Central memory CD8-positive, alpha-beta T cell (primary cell): ENCODE measurements at places on chromosomes 6 and 20.

- no peak for DNase-seq
- no peaks in the 10 kb centered on the region for H3K27me3 ChIP-seq
- no peak overlapping the region for H3K4me3 ChIP-seq
- H3K27ac ChIP-seq = peak overlapping the region; percentile 90
- H3K36me3 ChIP-seq = peaks cover 31% of the 10 kb centered on the region
These were observed 20.8 kb downstream of the OR2B2 start for GRCh38 chr6:27891320-27891875.

- no peaks in the 10 kb centered on the region for H3K27me3 ChIP-seq
- H3K4me1 ChIP-seq = peaks cover 17% of the 10 kb centered on the region
- no peak overlapping the region for H3K4me3 ChIP-seq
These were observed 52.3 kb upstream of the IFNGR1 start for GRCh38 chr6:137271245-137272183.

DNA sequence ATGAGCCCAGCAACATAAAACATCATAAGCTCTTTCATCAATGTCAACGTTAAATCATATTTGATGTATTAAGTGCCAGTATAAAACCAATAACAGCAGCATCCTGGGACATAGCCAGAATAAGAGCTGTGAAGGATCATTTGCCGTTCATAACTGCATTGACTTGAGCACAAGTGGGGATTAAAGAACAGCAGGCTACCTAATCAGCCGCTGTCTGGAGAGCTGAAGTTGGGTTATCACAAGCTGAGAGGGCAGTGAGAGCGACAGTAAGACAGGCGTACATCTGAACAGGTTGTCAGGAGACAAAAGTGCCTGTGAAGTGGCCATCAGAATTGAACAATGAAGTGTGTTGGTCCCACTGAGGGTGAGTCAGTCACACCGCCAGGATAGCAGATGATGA, 269.6 kb downstream of the GRIK2 start:
- H3K36me3 ChIP-seq = no peaks in the 10 kb centered on the region
- H3K4me3 ChIP-seq = no peak overlapping the region
- no peaks in the 10 kb centered on the region for H3K4me1 ChIP-seq
- no peak overlapping the region for H3K27ac ChIP-seq
- H3K27me3 ChIP-seq = peaks cover 8% of the 10 kb centered on the region

- no peak for DNase-seq
- no peak overlapping the region for H3K27ac ChIP-seq
- H3K27me3 ChIP-seq = no peaks in the 10 kb centered on the region
- no peak overlapping the region for H3K4me3 ChIP-seq
- H3K36me3 ChIP-seq = no peaks in the 10 kb centered on the region
These were observed 84.9 kb downstream of the TIAM2 start for GRCh38 chr6:155079985-155080452.

DNA sequence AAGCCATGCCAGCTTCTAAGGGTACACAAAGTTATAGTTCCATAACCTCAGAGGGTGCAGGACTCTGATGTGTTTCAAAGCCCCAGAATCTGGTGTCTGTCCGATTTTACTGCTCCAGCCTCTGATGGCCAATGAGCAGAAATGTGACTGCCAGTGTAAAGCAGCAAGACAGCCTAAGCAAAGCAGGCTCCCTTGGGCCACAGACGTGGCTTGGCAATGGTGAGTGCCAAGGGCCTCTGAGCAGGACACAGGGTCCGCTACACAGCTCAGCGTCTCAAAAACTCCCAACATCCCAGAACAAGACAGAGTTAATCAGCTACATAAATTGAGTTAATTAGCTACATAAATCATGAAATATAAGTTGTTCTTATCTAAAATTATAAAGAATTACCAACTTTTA, 69.2 kb downstream of the PCSK2 start:
- no peaks in the 10 kb centered on the region for H3K4me1 ChIP-seq
- no peak overlapping the region for H3K4me3 ChIP-seq
- no peaks in the 10 kb centered on the region for H3K36me3 ChIP-seq
- no peak overlapping the region for H3K27ac ChIP-seq

- H3K27me3 ChIP-seq = peaks cover 29% of the 10 kb centered on the region
- no peaks in the 10 kb centered on the region for H3K36me3 ChIP-seq
- no peak overlapping the region for H3K4me3 ChIP-seq
- H3K27ac ChIP-seq = no peak overlapping the region
These were observed 248.9 kb upstream of the FOXQ1 start for GRCh38 chr6:1062786-1063545.

DNA sequence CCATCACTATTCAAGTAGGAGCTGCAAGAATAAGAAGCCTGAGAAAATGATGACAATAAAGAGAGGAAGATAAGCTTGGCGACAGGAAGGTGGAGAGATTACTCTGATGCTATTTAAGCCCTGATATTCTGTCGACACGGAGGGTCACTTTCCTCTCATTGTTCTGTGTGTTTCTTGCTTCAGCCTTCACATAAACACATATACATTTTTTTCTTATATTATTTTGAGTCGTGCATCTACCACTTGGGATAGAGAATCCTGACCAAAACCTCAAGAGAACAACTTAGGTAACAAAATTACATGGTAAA, 10.5 kb downstream of the PTCHD4 start:
- no peak overlapping the region for H3K4me3 ChIP-seq
- H3K27ac ChIP-seq = no peak overlapping the region
- H3K27me3 ChIP-seq = no peaks in the 10 kb centered on the region
- no peaks in the 10 kb centered on the region for H3K36me3 ChIP-seq
- no peak for DNase-seq
- H3K4me1 ChIP-seq = no peaks in the 10 kb centered on the region

GRCh38 chr6:49969605-49970004, at the start of gene DEFB113:
Gene DEFB113, minus strand, starts transcription at chr6:49969625. Its CDS starts 0 bp downstream, at chr6:49969625.
- no peak for DNase-seq
- H3K36me3 ChIP-seq = no peaks in the 10 kb centered on the region
- no peaks in the 10 kb centered on the region for H3K4me1 ChIP-seq
- H3K27ac ChIP-seq = no peak within 1 kb of the TSS
- no peaks in the 10 kb centered on the region for H3K27me3 ChIP-seq

DNA sequence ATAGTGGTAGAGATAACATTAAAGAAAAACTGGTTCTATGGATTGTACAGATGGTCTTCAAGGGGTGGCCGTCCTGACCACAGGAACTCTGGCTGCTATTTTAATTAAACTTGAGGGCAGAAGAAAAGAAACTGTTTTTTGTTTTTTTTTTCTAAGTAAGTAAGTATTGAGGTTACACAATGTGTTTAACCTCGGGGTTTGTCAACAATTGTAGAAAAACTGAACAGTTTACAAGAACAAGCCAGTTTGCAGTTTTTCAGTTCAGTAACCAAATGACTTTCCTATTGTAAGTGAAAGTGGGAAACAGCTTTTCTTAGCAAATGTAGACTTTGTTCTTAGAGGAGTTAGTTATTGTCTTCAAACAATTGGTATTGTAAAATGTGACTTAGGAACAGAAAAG, 77.0 kb downstream of the PLCB1 start:
- no peak overlapping the region for H3K27ac ChIP-seq
- no peak for DNase-seq
- no peaks in the 10 kb centered on the region for H3K27me3 ChIP-seq
- peaks cover 5% of the 10 kb centered on the region for H3K36me3 ChIP-seq

- no peak for DNase-seq
- H3K4me1 ChIP-seq = peaks cover 5% of the 10 kb centered on the region
- no peak overlapping the region for H3K4me3 ChIP-seq
- H3K27me3 ChIP-seq = peaks cover 14% of the 10 kb centered on the region
- H3K36me3 ChIP-seq = peaks cover 2% of the 10 kb centered on the region
These were observed 99.1 kb upstream of the PRDM1 start for GRCh38 chr6:105986998-105987397.

- H3K27me3 ChIP-seq = no peaks in the 10 kb centered on the region
- DNase-seq = no peak
- H3K4me1 ChIP-seq = peaks cover 82% of the 10 kb centered on the region
- H3K4me3 ChIP-seq = peak overlapping the region; percentile 54
- peak overlapping the region; percentile 33 for H3K27ac ChIP-seq
These were observed 34.9 kb downstream of the ELOVL5 start for GRCh38 chr6:53313784-53314400.

DNA sequence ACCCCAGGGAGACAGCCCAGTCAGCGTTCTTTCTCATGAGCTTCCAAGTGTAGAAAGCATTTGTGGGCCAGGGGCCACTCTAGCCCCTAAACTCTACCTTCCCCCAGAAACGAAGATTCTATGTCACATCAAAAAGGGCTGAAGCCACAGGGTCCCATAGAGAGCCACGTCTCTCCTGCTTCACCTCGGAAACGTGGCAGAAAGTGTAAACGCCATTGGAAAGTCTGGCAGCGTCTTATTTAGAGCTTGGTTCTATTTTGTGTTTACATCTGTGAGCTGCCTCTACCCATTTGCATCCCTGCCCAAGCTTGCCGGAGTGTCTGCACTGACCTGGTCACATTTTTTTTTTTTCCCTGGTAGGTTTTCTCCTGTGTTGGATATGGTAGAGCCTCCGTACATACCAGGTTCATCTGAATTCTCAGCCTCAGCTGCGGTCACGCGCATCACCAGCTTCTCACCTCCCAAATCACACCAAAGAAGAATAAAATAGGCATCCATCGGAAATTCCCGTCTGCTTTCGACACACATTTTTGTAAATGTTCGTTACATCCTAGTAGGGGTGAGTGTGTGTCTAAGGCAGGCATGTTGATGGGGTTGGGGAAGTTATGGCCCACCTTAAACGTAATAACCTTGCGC, 62.6 kb downstream of the NPEPL1 start:
- H3K27me3 ChIP-seq = peaks cover 64% of the 10 kb centered on the region
- no peak overlapping the region for H3K4me3 ChIP-seq
- no peaks in the 10 kb centered on the region for H3K4me1 ChIP-seq
- H3K27ac ChIP-seq = no peak overlapping the region

DNA sequence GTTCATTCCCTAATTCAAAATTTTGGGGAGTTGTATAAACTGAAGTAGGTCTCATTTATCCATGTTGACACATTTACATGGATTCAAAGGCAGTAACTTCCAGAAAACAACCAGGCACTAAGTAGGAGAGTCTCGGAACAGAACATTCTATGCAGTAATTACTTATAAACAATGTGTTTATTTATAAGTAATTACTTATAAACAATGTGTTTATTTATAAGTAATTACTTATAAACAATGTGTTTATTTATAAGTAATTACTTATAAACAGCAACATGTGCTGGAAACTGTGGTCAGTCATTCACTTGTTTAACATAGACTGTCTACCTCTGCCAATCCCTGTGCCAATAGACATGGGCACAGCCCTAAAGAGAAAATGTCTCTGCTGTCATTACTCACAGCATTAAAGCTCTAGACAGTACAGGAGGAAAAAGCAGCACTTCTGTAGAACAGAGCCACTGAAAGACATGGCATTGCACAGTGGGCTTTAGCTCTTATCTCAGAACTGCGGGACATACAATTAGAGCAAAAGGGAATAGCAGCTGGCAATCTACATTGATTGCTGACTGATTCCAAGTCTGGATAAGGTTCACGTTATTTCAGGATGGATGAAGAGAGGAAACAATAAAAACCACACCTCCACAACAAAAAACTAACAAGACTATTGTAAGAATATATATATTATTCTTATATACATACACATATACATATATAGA, 188.2 kb downstream of the WDR27 start:
- no peak overlapping the region for H3K27ac ChIP-seq
- no peak overlapping the region for H3K4me3 ChIP-seq
- H3K36me3 ChIP-seq = no peaks in the 10 kb centered on the region
- H3K4me1 ChIP-seq = no peaks in the 10 kb centered on the region

DNA sequence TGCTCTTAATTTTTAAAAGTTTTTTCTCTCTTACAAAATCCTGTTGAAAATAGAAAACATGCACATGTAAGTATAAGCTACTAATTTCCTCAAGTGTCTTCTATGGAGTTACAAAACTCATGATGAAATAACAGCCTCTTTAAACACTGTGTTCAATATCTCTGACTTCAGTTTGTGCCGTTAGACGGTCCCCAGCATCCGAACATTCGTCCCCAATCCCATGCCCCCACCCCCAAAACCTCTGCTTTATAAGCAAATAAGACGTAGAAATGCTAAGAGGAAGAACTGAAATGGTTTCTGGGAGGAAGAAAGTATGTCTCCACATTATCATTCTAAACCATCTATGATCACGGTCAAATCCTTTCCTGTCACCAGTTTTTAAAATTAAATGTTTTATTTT, 31.7 kb upstream of the MYB start:
- H3K4me1 ChIP-seq = peaks cover 12% of the 10 kb centered on the region
- H3K36me3 ChIP-seq = peaks cover 2% of the 10 kb centered on the region

DNA sequence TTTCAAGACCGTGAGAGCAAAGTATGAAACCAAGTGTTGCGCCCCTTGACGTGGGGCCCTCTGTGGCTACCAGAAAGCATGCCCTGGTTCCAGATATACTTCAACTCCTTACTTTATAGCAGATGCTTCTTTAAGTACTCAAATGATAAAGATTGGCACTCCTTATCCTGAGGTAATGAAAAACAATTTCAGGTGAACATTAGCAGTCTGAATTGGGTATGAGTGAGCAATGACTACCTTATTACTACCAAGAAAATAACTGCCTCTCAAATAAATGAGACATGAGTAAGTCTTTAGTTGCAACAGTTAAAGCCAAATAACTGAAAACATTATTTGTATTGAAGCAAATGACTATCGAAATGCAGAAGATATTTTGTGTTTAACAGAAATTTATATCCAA, 408.7 kb downstream of the MMUT start:
- no peak overlapping the region for H3K27ac ChIP-seq
- no peak overlapping the region for H3K4me3 ChIP-seq
- no peak for DNase-seq
- no peaks in the 10 kb centered on the region for H3K36me3 ChIP-seq
- H3K27me3 ChIP-seq = no peaks in the 10 kb centered on the region

DNA sequence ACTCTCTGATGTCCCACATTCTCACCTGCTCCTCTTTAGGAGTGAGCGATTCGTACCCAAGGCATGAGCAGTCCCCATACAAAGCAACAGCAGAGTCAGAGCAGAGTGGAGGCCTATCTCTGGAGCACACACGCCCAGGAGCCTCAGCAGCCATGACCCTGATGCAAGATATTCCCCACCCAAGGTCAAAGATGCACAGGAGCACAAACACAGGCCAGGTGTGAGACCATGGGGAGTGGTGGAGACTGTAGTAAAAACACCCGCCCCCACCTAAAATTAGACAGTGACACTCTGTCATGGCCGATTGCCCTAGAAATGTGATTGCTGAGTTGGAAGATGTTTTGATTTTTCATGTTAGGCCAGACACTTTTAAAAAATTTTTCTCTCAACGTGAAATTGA, 21.4 kb downstream of the RRBP1 start:
- H3K4me3 ChIP-seq = no peak overlapping the region
- DNase-seq = no peak
- no peaks in the 10 kb centered on the region for H3K27me3 ChIP-seq
- peaks cover 48% of the 10 kb centered on the region for H3K4me1 ChIP-seq
- H3K36me3 ChIP-seq = peaks cover 6% of the 10 kb centered on the region

GRCh38 chr6:7156643-7157278, 49.0 kb downstream of the RREB1 start:
- no peak overlapping the region for H3K4me3 ChIP-seq
- peak overlapping the region; percentile 82 for H3K27ac ChIP-seq
- peaks cover 73% of the 10 kb centered on the region for H3K4me1 ChIP-seq
- DNase-seq = no peak
- H3K27me3 ChIP-seq = no peaks in the 10 kb centered on the region

GRCh38 chr6:136751522-136751956, 40.7 kb downstream of the MAP3K5 start:
- peaks cover 71% of the 10 kb centered on the region for H3K4me1 ChIP-seq
- DNase-seq = no peak
- H3K27me3 ChIP-seq = no peaks in the 10 kb centered on the region
- H3K4me3 ChIP-seq = peak overlapping the region; percentile 60
